ENCODE measurements at places on chromosomes 5 and 9.
A peak's percentile ranks its signal among the peaks of the same experiment; 100 is the strongest.

- no peak for DNase-seq
Measured at GRCh38 chr9:98462310-98462709, 206.9 kb upstream of the TBC1D2 start.

- DNase-seq: peak; percentile 86
Measured at GRCh38 chr9:127973169-127974000, 7.4 kb downstream of the EEIG1 start.

GRCh38 chr5:142293486-142293885 lies 31.3 kb downstream of the SPRY4 start:
- no peak for DNase-seq

- no peak for DNase-seq
Measured at GRCh38 chr9:28456861-28457260, 883.6 kb upstream of the C9orf72 start.

- no peak for DNase-seq
Measured at GRCh38 chr5:76720988-76721569, 5.2 kb downstream of the F2R start.
